ENCODE measurements at places on chromosomes 16 and 17. TPM values are rescaled to one million over a fixed set of nuclear protein-coding genes. Genes with fewer than 3 reads are reported as not detected.

The BICDL2 gene
- not detected for total RNA-seq

DNA sequence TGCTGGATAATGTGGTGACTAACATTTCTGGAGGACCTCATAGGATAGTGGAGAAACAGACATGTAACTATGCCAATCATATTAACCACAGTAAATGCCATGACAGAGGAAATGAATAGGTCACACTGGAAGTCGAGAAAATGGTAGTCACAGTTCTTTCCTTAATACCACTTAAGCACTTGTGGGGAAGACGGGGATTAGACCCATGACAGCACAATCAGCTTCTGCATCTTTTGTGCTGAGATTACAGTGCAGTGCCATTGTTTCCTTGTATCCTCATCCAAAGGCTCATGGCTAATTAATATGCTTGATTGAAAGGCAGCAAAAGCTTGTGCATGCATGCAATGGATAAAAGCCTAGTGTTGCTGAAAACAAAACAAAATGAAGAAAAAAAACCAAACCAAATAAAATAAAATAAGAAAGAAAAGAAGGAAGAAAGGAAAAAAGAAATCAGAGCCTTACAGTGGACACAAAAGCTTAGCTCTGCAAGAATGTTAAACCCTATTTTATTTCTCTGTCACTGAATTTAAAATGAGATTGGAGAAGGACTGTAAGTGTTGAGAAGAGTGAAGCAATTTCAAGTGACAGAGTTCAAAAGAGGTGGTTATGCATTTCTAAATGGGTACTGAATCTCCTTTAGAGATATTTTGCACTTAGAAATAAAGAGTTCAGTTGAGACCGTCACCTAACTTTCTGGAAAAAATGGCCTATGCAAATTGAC is 1011.9 kb downstream of the CDH8 start:
- no peak for DNase-seq

DNA sequence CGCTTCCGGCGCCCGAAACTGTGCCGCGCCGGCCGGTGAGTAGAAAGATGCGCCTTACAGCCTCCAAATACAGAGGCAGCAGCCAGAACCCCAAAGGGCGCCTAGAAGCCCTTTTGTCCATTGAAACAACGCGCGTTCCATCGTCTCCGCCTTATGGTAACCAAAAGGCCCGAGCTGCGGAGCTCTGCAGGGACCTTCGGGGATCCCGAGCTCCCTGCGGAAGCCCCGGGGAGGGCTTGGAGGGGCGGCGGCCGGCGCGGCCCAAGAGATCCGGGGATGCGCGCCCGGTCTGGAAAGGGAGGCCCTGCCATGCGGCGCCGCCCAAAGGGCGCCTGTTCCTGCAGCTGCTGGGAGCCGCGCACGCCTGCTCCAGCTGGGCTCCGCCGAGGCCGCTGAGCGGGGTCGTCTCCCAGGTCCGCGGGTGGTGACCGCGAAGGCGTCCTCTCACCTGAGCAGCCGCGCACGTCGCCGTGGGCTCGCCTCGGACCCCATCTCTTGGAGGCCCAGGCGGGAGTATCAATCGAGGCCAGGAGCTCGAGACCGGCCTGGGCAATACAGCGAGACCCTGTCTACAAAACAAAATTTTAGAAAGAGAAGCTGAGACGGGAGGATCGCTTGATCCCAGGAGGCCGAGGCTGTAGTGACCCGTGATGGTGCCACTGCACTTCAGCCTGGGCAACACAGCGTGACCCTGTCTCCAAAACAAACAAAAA is 742 bp upstream of the FBXO31 start:
- DNase-seq: no peak

DNA sequence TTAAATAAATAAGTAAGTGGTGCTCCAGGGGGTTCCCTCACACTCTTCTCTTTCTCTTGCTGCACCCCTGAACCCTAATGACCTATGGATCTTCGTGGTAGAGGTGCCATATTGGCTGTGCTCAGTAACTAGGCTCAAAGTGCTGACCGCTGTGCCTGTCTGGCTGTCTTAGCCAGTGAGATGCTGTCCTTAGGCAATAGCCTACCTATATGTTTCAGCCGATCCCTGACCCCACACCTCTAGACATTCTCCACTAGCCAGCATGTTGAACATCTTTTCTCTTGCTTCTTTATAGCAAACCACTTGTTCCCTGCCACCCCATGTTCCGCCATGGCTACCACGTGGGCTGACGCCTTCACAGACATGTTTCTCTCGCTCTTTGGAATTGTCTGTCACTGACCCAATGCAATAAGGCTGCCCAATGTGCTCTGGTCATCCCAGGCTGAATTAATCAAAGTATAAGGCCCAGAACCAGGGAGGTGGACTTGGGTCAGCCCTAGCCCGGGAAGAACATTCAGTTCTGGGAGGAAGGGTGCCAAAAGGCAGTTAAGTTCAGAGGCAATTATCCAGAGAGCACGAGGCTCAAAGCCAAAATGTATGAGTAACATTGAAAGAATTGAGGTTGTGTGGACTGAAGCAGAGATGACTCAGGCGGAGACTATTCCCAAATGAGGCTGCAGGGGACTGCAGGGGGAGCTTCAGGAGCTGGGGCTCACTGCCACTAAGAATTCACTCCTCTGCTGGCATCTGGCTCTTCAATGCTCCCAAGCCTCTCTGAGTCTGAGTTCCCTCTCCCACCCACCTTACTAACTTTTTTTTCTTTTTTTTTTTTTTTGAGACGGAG is 28.7 kb upstream of the TNRC6A start:
- DNase-seq: peak; percentile 68

The TNK1 gene
- 3.5 TPM for total RNA-seq

- peak; percentile 4 for DNase-seq
Measured at GRCh38 chr16:71526111-71526631, at the start of gene CHST4. Gene CHST4, plus strand, starts transcription at chr16:71526426. Its CDS starts 10,252 bp downstream, at chr16:71536678.

DNA sequence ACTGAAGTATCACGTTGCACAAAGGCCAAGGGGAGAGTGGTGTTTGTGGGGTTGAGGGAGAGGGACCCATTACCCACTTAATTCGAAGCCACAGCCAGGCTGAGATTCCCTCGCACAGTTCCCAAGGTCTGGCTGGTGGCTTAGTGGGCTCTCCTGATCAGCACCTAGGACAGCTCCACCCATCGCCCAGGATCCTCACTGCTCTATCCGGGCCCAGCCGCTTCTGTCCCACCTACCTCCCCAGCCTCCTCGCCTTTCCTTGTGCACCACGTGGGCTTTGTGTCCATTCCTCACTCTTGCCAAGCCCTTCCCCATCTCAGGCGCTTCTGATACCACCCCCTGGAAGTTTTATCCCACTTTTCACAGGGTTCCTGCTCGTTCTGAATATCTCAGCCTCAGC is 163.5 kb downstream of the CCT6B start:
- peak; percentile 29 for DNase-seq

GRCh38 chr16:80148826-80149225 is 392.0 kb upstream of the DYNLRB2 start:
- no peak for DNase-seq

GRCh38 chr17:83086907-83087787 is 7.7 kb downstream of the METRNL start:
- DNase-seq: no peak

DNA sequence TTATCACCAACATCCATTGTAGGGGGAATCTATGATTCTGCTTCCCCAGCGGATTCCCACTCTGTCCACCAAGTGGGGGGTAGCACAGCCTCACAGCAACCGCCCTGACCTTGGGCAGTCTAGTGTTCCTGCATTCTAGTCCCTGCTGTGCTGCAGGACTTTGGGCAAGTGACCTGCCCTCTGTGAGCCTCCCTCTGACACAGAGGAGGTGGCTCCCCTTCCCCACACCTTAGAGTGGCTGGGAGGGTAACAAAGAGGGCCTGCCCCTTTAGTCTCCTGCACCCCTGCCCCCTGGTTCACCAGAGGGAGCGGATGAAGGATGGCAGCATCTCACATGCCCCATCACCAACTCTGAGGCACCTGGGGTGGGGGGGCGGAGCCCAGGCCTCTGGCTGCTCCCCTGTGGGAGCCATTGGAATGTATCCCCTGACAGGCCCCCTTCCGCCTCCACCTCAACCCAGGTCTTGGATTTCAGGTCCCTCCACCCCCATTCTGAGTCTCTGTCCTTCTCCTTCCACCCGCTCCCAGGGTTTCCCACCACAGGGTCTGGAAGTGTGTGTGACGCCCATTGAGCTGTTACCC is 10.1 kb downstream of the GAS2L2 start:
- DNase-seq: no peak

The HOXB6 gene
- total RNA-seq: 11.6 TPM

The CA7 gene
- not detected for total RNA-seq

The CMTM2 gene
- total RNA-seq: not detected

The GHDC gene
- total RNA-seq: 13.3 TPM

DNA sequence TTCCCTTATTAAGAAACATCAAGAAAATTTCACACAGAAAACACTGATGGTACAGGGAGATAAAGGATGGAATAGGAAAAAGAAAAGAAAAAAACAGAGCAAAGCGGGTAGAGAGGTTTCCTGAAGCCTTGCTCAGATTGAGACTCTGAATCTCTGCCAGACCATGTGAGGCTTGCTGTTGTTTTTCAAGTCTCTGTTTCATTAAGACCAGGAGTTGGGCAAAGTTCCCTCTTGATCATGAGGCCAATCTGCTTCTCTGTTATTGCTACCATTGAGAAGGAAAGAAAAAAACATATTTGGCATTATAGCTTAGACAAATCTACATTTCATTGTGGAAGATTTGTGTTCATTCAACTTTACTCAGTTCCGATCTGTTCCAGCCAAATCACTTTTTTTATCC is 201.6 kb upstream of the SOX9 start:
- DNase-seq: no peak

GRCh38 chr17:67708378-67708777 is 9.4 kb upstream of the NOL11 start:
- DNase-seq: no peak

DNA sequence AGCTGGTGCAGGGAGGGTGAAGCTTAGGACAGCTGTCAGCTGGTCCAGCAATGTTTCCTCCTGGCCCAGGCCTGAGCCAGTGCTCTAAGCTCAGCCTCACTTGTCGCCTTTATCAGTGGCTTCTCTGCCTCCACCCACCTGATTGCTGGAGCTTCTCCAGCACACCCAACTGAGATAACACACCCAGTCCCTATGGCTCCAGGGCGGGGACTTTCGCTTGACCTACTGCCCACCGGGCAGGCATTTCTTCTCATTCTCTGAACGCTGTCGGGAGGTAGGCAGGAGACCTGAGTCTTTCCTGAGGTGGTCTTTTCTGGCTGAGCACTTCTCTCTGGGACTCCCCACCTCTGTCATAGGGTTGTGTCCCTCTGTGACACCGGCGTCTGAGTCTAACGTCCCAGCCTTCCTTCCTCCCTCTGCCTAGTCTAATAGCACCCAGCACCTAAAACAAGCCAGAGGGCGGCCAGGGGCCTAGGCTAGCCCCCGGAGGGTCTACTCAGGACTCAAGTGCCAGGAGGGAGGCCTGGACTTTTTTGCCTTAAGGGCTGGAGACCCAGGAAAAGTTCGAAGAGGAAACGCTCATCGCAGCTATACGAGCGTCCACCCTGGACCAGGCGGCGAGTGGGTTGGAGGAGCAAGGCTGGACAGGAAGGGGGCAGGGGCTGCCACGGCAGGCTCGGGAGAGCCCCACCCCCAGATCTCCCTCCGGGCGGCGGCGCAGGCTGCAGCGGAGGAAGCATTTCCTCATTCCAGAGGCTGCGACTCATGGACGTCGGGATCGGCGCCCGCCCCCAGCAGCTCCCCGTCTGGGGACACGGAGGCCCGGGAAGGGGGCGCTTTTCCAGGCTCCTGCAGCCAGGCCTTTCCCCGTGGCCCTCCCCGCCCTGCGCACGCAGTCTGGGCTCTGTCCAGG is 756 bp downstream of the TAX1BP3 start:
- peak; percentile 74 for DNase-seq

- no peak for DNase-seq
Measured at GRCh38 chr16:3088450-3088849, 10.6 kb downstream of the ZSCAN10 start.

- no peak for DNase-seq
Measured at GRCh38 chr17:50514936-50515702, 6.9 kb downstream of the MYCBPAP start.

The UBE2O gene
- total RNA-seq: 21.0 TPM

The PIK3R5 gene
- 0.35 TPM for total RNA-seq

DNA sequence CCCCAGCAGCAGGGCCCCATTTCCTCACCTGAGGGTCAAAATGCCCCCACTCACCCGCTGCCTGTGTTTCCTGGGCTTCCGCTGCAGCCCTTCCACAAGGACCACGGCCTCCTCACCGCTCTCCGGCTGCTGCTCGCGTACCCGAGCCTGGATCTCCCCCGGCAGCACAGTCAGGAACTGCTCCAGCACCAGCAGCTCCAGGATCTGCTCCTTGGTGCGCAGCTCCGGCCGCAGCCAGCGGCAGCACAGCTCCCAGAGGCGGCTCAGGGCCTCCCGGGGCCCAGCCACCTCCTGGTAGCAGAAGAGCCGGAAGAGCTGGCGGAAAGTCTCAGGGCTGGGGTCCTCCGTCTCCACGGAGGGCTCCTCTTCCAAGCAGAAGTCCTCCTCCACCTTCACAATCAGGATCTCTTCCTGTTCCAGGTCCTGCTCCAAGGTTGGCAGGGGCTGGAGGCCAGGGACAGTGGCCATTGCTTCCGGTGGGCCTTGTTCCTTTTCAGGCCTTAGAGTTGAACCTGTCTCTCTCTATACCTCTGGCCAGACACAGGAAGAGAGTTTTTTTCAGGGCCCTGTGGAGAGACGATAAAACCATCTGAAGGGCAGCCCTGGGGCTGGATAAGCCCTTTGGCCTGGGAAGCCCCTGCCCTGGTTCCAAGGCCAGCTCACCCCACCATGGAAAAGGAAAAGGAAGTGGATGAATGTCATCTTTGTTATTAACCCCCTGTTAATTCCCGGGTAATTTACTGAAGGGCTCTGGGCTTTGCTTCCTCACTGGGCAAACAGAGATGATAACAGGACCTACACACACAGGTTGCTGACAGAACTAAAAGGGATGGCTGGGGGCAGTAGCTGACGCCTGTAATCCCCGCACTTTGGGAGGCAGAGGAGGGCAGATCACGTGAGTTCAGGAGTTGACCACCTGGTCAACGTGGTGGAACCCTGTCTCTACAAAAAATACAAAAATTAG is 1.2 kb downstream of the ZNF500 start:
- DNase-seq: no peak

GRCh38 chr16:80948886-80949493 is 57.7 kb downstream of the CMC2 start:
- DNase-seq: peak; percentile 12

The MT1M gene
- not detected for total RNA-seq

The GPR139 gene
- total RNA-seq: not detected

DNA sequence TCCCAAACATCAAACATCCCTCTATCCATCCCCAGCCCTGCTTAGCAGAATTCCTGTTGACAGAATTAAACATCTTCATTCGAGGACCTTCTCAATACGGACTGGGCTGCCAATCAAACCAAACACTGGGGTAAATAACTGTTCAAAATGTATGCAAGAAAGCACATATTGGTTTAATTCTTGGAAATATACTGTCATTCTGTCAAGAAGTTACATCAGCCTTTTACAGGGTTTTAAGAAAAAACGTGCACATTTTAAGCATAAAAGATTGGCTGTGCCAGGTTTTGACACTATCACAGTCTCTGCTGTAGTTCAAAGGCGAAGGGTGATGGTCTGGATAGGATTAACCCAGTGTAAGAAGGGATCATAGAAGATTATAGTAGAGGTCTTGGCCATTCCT is 25.1 kb upstream of the CCNF start:
- DNase-seq: no peak

The PLXDC1 gene
- 0.10 TPM for total RNA-seq

Data from NCI-H460 (cell line).